ENCODE measurements at places on chromosomes 2 and 18.

DNA sequence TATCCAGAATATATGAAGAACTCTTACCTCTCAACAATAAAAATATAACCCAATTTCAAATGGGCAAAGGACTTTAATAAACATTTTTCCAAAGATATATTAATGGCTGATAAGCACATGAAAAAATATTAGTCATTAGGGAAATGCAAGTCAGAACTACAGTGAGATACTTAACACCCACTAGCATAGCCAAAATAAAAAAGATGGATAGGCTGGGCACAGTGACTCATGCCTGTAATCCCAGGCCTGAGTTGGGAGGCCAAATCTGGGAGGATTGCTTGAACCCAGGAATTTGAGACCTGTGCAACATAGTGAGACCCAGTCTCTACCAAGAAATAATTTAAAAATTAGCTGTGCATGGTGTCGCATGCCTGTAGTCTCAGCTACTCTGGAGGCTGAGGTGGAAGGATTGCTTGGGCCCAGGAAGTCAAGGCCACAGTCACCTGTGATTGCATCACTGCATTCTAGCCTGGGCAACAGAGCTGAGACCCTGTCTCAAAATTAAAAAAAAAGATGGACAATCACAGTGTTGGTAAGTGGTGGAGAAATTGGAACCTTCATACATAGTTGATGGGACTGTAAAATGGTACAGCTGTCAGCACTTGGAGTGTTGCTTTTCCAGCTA lies 25.1 kb downstream of the MARCHF7 start:
- no peak for DNase-seq

GRCh38 chr2:159613651-159614285 lies 2.6 kb downstream of the BAZ2B start:
- peak; percentile 11 for DNase-seq

DNA sequence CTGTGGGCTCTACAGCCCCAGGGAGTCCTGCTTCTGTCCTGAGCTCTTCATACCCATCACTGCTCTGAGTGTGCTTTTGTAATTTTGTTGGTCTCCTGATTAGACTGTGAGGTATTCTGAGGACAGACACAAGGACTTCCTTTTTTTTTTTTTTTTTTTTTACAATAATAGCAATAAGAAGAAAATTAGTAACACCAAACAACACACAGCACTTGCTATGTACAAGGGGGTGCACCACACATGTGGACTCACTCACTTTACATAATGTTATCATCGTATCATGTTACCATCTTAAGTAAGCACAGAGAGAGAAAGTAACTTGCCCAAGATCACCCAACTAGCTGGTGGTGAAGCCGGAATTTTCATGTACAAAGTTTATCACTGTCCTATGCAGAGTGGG lies 34.6 kb downstream of the MBP start:
- no peak for DNase-seq

DNA sequence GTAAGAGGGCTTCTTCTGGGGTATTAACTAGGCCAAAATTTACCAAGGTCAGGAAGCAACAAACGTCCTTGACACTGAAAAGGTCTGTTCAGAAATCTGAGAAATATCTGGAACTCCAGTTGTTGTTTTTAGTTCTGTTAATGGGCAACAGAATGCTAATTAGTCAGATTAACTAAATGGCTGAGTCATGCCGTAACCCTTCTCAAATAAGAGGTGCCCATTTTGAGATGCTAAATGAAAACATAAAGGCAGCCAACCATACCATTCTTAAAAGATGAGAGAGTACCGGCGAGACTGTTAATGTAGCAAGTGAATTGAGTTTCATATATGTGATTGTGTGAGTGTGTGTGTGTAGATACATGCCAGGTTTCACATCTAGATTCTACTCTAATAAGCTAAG lies 147.9 kb upstream of the GAREM1 start:
- DNase-seq: no peak

GRCh38 chr2:113156278-113157117 lies 17.3 kb upstream of the PSD4 start:
- DNase-seq: no peak

GRCh38 chr2:203857656-203858055 lies 9.9 kb upstream of the CTLA4 start:
- DNase-seq: no peak

- no peak for DNase-seq
These were observed 112.5 kb upstream of the OTX1 start for GRCh38 chr2:62938126-62938525.

GRCh38 chr18:55300421-55300935 lies 287.5 kb downstream of the TCF4 start:
- no peak for DNase-seq

GRCh38 chr18:28802546-28802945 lies 625.6 kb upstream of the CDH2 start:
- peak; percentile 94 for DNase-seq

DNA sequence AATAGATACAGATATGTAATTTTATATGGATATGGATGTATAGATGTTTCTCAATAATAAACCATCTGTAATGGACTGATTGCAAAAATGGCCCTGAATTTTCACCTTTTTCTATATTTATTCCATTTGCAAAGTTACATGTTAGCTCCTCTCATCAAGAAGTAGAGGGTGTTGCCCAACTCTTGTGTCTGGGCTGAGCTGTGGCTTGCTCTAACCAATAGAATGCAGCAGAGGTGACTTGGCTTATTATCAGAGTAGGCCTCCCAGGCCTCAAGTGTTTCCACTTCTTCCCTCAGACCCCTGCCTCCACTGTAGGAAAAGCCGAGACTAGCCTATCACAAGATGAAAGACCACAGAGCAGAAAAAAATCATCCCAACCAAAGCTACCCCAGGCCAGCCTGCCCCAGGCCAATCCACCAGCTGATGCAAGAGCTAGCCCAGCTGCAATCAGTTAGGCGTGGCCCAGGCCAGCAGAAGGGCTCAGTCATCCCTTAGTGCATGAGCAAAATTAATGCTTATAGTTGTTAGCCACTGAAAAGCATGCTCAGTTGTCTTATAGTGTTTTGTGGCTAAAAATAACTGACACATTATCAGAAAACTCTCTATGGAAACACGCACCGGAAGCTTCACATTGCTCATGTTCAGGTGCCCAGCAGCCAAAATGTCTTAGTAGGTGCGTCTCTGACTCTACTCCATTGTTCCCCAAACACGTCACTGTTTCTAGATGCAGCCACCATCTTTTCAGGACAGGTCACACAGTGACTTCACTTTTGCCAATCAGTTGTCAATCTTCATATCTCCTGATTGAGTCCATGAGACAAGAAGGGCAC lies 464.0 kb downstream of the FBXO15 start:
- no peak for DNase-seq

- no peak for DNase-seq
These were observed 23.2 kb upstream of the FAP start for GRCh38 chr2:162266460-162266760.

DNA sequence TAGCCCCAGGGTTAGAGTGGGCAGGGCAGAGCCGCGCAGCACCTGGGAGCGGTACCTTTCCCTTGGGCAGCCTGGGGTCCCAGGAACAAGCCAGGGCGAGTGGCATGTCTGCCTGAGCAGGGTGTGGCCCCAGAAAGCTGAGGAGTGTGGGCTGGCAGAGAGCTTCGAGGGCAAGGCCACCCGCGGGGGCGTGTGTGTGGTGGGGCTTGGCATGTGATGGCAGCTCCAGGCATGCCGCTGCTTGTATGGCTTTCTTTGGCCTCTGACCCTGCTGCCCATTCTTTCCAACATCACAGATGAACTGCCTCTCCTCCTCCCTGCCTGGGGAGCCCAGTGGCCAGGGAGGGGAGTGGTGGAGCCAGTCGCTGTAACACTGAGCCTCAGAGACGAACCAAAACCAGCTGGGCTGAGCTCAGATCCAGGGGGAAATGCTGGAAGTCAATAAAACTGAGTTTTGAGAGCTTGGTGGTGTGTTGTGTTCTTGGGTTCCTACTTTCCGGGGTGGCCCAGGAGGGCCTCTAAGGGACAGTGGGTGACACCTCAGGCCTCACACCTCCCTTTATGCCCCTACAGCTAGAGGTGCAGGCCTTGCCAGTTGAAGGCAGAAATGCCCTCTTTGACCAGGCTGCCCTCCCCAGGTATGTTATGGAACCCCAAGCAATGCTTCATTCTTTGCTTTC lies 7.4 kb downstream of the DNAJB2 start:
- no peak for DNase-seq

GRCh38 chr2:187552828-187553681 lies 1.2 kb downstream of the TFPI start:
- DNase-seq: peak; percentile 81

DNA sequence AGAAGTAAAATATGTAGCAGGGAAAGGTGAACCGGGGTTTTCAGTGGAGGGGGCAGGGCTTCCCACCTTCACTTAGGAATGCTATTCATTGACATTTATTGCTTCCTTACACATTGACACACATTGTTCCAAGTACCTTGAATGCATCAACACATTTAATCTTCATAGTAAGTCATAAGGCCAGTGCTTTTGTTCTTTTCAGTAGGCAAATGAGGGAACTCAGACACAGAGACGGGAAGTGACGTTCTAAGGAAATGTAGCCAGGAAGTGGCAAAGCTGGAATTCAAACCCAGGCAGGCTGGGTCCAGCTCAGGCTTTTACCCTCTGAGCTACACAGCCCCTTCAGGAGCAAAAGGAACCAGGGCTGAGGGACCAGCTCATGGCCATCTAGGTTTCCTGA lies 20.7 kb downstream of the BMP10 start:
- no peak for DNase-seq

- DNase-seq: no peak
These were observed 249.4 kb upstream of the SLC14A2 start for GRCh38 chr18:45365835-45366234.

GRCh38 chr2:106638043-106638442 lies 150.9 kb downstream of the CD8B2 start:
- no peak for DNase-seq

GRCh38 chr2:33560017-33560416 lies 39.1 kb downstream of the FAM98A start:
- no peak for DNase-seq

GRCh38 chr2:53174539-53174938 lies 593.1 kb upstream of the CHAC2 start:
- no peak for DNase-seq

DNA sequence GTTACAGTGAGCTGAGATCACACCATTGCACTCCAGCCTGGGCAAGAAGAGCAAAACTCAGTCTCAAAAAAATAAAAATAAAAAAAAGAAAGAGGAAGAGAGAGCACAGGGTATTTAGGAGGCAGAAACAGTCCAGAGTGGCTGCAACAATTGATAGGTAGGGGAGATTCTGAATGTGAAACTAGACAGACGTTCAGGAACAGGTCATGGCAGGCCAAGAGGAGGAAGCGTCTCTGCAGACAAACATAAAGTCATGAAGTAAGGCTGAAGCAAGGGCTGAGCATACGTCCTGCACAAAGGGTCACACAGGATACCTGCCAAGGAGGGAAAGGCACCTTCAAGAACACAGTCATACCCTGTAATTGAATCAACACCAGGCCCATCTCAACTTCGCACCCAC lies 64.1 kb upstream of the ZNF532 start:
- DNase-seq: no peak

GRCh38 chr2:100235581-100235980 lies 86.7 kb downstream of the LONRF2 start:
- DNase-seq: no peak

DNA sequence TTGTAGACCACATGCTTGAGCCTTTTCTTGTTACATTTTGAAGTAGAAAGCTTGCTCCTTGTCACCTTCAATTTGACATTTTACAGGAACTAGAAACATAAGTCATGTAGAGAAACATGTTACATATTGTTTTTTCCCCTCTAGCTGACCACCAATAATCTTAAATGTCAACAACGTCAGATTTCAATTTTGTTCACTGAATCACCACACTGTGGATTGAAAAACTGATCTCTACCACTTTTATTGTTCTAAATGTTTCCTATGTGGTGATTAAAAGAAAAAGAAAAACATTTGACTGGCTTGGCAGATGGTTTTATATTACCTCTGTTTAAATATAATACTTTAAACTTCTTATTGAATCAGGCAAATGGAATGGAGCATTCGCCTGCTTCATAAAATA lies 87.7 kb downstream of the DSEL start:
- no peak for DNase-seq

GRCh38 chr18:51391731-51392130 lies 194.2 kb upstream of the MEX3C start:
- no peak for DNase-seq

DNA sequence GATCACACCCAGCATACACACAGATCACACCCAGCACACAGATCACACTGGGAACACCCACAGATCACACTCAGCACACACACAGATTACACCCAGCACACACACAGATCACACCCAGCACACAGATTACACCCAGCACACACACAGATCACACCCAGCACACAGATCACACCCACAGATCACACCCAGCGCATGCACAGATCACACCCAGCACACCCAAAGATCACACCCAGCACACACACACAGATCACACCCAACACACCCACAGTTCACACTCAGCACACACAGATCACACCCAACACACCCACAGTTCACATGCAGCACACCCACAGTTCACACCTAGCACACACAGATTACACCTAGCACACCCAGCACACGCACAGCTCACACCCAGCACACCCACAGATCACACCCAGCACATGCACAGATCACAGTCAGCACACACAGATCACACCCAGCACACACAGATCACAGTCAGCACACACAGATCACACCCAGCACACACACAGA lies 117.6 kb downstream of the DYSF start:
- no peak for DNase-seq

DNA sequence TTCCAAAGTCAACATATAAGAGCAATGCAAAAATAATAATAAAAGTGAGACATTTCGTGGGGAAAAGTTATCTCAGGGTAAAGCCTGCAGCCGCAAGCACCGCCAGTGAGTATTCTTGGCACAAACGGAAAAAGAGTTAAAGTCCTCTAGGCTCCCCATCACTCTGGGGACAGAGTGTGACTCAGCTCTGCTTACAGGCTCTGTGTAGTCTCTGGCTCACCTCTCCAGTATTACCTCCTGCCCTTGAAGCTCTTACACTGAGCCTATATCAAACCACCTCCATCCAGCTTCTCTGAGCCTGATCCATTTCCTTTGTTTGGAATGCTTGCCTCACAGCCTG lies 55.5 kb downstream of the MTHFD2 start:
- DNase-seq: no peak

DNA sequence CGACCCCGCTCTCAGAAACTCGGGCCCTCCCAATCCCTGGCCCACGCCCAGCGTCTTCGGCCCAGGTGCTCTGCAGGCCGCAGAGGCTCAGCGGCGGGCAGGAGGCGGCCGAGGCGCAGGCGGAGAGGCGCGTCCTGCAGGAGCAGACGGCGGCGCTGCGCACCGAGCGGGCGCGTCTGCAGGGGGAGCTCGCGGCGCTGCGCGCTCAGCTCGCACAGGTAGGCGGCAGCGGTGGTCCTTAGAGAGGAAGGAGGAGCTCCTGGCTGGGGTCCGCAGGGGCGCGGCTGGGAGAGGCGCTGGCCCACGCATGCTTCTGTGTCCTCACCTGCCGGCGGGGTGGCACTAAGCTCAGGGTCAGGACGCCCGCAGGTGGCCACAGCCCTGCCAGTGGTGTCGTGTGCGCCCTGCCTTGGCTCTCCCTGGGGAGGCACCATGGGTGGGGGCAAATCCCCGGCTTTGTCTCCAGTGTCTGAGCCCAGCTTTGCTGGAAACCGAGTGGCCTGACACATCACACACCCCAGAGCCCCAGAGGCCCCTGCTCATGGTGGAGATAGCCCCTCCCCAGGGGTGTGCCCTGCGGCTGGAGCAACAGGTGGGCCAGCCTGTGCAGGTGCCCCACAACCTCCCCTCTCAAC lies 14.9 kb upstream of the SNED1 start:
- no peak for DNase-seq

- DNase-seq: no peak
These were observed 198.9 kb downstream of the TWIST2 start for GRCh38 chr2:239046822-239047221.

GRCh38 chr2:16881122-16881521 lies 215.5 kb upstream of the CYRIA start:
- DNase-seq: peak; percentile 33

- no peak for DNase-seq
These were observed 122.6 kb upstream of the EPAS1 start for GRCh38 chr2:46174345-46175170.

Measured in HT1080 (cell line).